ENCODE measurements at places on chromosomes 11 and 22.

DNA sequence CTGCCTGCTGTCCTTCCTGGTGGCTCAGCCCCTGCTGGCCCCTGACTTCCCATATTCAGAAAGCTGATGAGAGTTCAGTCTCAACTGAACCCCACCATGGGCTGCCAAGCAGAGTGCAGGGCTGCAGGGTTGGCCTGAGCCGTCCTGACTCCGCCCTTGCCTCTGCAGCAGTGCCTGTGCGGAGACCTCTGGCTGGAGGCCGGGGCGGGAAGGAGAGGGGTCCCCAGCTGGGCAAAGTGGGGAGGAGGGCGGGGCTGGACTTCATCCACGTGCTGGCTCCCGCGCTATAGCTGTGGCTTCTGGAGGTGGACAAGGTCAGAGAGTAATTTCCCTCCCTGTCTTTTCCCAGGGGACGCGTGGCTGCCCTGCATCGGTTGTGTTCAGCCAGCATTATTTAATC, 13.6 kb downstream of the GLB1L3 start:
- no peak for DNase-seq

DNA sequence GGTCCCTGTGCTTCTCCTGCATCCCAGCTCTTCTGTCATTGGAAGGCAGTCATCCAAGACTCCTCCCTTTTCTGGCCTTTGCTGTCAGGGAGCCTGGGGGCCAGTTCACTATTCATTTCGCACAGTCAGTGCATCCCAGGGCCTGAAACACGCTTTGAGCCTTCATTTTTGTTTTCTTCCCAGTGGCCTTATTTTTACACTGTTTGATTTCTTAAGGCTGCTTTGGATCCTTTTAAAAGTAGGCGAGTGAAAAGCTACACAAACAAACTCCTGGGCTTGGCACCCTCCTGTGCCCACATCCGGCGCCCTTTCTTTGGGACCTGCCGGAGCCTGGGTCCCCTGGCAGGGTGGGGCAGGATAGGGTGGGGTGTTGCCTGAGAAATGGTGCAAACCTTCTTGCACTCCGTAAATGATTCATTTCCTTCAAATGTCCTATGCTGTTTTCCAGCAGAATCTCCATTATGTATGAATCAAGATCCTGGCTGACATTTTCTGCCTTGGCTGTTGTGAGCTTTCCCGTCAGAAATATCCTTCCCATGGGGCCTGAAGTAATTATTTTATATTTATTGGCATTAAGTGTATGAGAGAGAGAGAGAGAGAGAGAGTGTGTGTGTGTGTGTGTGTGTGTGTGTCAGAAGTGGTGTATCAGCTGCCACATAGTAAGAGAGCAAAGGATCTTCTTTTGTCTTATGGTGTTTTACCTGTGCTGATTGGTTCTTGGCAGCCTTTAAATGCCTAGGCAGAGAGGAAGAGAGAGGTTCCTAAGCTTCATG, 45.6 kb downstream of the BCR start:
- no peak for DNase-seq

- no peak for DNase-seq
These were observed 42.5 kb upstream of the MICAL2 start for GRCh38 chr11:12067796-12068357.

DNA sequence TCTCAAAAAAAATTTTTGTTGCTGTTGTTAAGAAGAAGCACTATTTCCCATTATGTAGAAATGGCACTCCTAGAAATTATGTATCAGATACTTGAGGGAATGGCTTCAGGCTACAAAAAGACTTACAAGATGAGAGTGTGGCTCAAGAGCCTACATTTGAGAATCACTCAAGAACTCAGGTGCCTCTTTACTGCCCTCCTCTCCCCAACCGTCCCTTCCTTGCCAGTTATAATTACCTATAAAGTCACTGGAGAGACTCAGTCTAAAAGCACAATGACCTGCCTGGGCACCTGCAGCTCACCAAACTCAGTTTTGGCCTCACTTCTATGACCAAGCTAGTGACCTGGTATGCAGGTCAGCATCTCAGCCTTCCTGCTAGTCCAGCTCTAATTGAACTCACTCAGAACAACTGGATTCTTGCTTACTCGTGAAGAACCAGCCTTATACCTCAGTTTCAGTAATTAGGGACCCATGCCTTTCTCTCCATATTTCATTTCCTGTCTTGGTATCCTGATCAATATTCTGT, 41.9 kb upstream of the PPP2R1B start:
- DNase-seq = no peak

- no peak for DNase-seq
These were observed 18.4 kb downstream of the CUL5 start for GRCh38 chr11:108027057-108027456.

DNA sequence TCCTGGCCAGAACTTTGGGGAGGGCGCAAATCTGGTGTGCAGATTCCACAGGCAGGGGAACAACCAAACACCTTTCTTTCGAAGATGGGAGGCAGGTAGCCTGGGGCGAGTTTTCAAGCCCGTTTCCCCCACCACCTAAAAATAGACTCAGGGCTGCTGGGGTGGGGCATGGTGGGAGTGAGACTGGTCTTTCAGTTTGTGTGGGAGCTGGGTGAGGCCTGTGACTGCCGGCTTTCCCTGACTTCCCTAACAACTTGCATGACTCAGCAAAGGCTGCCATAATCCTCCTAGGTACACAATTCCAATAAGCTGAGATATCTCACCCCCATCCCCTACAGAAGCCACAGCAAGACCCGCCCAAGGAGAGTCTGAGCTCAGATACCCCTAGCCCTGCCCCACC, 4.3 kb upstream of the OR5B12 start:
- DNase-seq = no peak

- no peak for DNase-seq
These were observed 346.8 kb downstream of the LARGE1 start for GRCh38 chr22:33573479-33573878.

- DNase-seq = no peak
These were observed 12.7 kb upstream of the FOLR1 start for GRCh38 chr11:72179049-72179803.

Measured in NCI-H526 (cell line).